ENCODE measurements at places on chromosomes 7 and 10.

DNA sequence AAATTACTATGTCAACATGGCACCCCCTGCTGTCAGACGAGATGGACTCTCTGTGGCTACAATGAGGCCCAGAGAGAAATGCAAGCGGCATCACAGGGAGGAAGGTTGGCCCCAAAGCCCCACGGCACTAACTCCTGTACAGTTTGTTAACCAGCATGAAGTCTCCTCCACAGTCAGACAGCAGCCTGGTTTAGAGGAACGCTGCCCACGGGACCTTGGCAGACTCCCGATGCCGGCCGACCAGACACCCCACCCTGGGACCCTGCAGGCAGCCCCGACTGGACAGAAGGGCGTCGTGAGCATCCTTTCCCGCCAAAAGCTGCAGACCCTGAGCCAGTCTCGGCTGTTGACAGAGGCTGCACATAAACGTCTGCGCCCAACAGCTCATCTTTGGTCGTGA lies 158.8 kb downstream of the DIP2C start:
- no peak overlapping the region for H3K4me3 ChIP-seq
- H3K27ac ChIP-seq = no peak overlapping the region
- H3K27me3 ChIP-seq = no peaks in the 10 kb centered on the region

GRCh38 chr7:129903935-129904334 lies 48.8 kb downstream of the UBE2H start:
- peaks cover 62% of the 10 kb centered on the region for H3K4me1 ChIP-seq
- no peak overlapping the region for H3K4me3 ChIP-seq
- H3K36me3 ChIP-seq = no peaks in the 10 kb centered on the region
- H3K27me3 ChIP-seq = no peaks in the 10 kb centered on the region
- H3K27ac ChIP-seq = peak overlapping the region; percentile 44
- DNase-seq = no peak

- no peak overlapping the region for H3K27ac ChIP-seq
- H3K27me3 ChIP-seq = no peaks in the 10 kb centered on the region
- H3K36me3 ChIP-seq = no peaks in the 10 kb centered on the region
These were observed 52.0 kb downstream of the BAIAP2L1 start for GRCh38 chr7:98348726-98349474.

GRCh38 chr10:93916257-93917063 lies 22.7 kb downstream of the SLC35G1 start:
- no peaks in the 10 kb centered on the region for H3K36me3 ChIP-seq
- DNase-seq = no peak
- H3K4me1 ChIP-seq = no peaks in the 10 kb centered on the region
- H3K27ac ChIP-seq = peak overlapping the region; percentile 14
- no peak overlapping the region for H3K4me3 ChIP-seq

- no peaks in the 10 kb centered on the region for H3K27me3 ChIP-seq
- DNase-seq = no peak
- H3K4me3 ChIP-seq = no peak overlapping the region
- H3K4me1 ChIP-seq = no peaks in the 10 kb centered on the region
- H3K36me3 ChIP-seq = no peaks in the 10 kb centered on the region
- no peak overlapping the region for H3K27ac ChIP-seq
These were observed 342.2 kb upstream of the MKI67 start for GRCh38 chr10:128468462-128468861.

DNA sequence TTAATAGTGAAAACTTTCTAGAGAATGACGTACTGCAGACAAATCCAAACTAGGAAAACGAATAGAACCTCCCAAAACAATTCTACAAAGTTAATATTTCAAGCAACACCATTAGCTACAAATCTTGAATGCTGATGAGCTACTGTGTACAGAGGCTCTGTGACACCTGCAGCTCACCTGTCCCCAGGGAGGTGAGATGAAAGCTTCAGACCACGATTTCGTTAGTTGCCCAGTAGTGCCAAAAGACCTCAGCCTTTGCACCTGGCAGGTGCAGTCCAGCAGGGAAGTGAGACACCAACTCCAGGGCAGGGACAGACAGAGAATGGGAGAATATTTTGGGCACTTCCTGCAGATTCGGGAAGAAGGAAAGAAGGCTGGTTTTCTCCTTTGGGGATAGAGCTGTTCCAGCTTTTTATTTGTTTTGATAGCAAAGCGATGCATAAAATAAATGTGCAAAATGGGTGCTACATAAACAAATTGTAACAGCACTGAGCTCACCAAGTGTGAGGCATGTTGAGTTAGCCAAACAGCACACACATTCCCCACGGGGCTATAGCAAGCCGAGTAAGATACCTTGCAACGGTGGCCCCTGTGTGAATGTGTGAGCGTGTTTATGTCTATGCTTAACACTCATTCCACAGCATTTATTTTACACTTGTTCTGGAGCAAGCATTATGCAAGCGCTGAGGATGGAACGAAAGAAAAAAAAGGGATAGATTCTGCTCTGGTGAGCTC lies 1024.8 kb upstream of the AUTS2 start:
- H3K4me1 ChIP-seq = no peaks in the 10 kb centered on the region
- no peak overlapping the region for H3K4me3 ChIP-seq
- no peaks in the 10 kb centered on the region for H3K36me3 ChIP-seq
- H3K27ac ChIP-seq = no peak overlapping the region

DNA sequence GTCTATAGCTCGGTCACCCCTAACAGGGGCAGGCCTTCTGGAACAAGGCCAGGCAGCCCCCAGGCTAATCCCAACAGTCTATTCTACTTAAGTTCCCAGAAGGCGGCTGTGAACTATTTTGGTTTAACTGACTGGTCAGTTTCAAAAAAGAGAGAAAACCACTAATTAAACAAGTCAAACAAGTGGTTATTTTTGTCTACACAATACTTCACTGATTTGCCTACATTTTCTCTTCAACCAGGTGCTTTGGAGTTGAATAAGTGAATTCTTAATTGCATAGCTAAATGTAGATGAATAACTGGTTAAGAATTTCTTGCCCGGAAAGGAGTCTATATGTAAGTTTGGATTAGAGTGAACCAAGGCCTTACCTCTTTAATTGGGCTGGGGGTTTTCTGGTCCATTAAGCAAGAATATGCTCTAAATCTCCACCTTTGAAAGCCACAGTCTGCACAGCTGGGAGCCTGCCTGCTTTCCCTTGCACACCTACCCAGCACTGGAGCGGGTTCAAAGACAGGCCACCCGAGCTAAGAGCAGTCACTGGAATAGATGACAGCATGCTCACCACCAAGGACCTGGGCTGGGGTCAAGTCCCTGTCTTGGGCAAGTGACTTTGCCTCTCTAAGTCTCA lies 70.4 kb downstream of the TBXAS1 start:
- no peak for DNase-seq
- no peak overlapping the region for H3K4me3 ChIP-seq
- H3K27me3 ChIP-seq = no peaks in the 10 kb centered on the region
- no peaks in the 10 kb centered on the region for H3K36me3 ChIP-seq
- peaks cover 32% of the 10 kb centered on the region for H3K4me1 ChIP-seq
- no peak overlapping the region for H3K27ac ChIP-seq

GRCh38 chr7:89072081-89072480 lies 276.5 kb upstream of the TEX47 start:
- H3K27ac ChIP-seq = no peak overlapping the region
- no peaks in the 10 kb centered on the region for H3K27me3 ChIP-seq
- DNase-seq = no peak
- no peaks in the 10 kb centered on the region for H3K4me1 ChIP-seq

All from spleen (tissue), 13 donors.